ENCODE measurements at places on chromosomes 6 and 20.

DNA sequence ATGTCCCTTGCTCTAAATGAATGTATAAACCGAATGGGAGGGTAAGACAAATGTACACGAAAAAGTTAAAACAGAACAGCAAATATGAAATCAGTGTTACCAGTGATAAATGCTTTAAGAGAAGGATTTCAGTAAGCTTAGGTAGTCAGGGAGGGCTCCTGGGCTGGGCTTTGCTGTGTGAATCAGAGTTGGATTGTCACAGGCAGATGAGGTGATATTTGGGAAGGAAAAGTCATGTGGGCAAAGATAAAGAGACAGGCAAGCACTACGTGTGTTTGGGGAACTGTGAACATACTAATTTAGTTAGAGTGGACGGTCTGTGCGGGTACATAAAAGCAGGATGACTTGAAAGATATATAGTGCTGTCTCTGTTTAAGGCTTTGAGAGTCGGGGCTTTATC lies 114.8 kb downstream of the CRYBG1 start:
- DNase-seq = no peak

GRCh38 chr6:38391206-38391605 lies 248.5 kb downstream of the BTBD9 start:
- no peak for DNase-seq

DNA sequence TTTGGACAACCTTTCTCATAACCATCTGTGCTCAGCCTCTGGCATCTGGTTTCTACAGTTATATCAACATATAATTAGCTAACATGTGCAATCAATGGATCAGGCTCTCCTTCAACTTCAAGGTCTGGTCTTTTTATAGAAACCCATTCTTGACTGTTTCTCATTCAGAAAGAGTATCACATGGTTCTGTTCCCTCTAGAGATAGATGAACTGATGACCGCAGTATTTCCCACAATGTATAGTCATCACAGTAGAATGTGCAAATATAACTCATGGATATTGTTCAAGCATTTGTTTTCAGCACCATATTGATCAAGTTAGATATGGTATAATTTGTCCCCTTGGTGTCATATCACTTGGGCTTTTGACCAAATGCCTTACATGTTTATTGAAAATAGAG lies 656.2 kb downstream of the FRK start:
- DNase-seq = no peak

DNA sequence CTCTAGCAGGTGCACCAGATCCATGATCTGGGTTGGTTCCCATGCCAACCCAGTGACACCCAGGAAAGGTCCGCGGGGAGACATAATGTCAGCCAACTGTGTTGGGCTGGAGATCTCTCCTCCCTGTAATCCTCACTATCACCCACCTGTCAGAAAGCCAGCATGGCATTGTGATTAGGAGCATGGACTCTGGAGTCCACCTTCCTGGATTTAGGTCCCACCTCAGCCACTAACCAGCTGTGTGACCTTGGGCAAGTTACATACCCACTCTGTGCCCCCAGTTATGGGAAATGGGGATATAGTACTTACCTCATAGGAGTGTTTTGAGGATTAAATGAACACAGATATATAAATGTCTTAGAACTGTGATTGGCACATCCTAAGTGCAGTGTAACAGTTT lies 97.9 kb downstream of the ZDHHC14 start:
- no peak for DNase-seq

GRCh38 chr6:158029668-158030230 lies 48.1 kb downstream of the SYNJ2 start:
- no peak for DNase-seq

GRCh38 chr6:157946865-157947532 lies 34.7 kb upstream of the SYNJ2 start:
- no peak for DNase-seq

GRCh38 chr6:76552268-76552667 lies 479.8 kb upstream of the IMPG1 start:
- DNase-seq = no peak

DNA sequence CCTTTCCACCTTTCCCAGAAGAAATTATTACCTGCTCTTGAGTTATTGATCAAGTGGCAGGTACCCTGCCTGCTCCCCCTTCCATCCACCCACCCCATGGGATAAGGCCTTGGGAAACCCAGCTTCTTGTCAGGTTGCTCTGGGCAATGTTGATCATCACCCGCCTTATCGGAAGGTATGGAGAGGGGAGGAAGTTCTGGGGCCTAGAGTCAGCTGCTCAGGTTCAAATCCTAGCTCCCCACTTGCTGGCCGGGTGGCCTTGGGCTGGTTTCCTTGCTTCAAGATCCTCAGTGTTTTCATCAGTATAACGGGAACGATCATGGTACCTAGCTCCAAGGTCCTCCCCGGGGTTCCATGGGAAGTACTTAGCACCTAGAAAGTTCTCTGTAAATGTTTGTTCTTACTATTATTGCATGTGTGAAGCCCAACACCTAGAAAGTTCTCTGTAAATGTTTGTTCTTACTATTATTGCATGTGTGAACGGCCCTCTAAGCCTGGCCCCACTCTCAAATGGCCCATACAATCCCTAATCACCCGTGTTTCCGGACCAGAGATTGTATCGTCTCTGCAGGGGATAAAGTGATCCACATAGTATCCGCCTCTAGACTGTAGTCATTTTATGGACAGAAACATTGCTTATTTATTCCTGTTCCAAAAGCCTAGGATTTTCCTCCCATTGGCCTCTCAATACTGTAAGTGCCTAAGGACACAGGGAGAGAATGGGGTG lies 1.1 kb upstream of the PREX1 start:
- no peak for DNase-seq

GRCh38 chr6:49543087-49543858 lies 7.2 kb upstream of the C6orf141 start:
- no peak for DNase-seq

DNA sequence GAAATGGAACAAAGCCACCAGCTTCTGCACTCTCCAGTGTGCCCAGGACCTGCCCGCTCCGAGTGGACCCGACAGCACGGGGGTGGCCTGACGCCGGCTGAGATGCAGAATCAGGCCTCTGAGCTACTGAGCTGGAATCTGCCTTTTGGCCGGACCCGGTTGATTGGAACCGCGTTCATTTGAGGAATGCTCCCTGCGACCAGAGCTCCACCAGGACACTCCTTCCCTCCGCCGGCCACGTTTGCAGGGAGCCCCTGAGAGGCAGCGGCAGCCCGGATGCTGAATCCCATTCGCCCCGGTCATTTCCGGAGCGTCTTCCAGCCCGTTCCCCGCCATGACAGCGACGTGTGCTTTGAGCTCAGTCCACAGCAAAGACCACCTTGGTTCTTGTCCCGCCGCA lies 392.7 kb downstream of the THBS2 start:
- no peak for DNase-seq

DNA sequence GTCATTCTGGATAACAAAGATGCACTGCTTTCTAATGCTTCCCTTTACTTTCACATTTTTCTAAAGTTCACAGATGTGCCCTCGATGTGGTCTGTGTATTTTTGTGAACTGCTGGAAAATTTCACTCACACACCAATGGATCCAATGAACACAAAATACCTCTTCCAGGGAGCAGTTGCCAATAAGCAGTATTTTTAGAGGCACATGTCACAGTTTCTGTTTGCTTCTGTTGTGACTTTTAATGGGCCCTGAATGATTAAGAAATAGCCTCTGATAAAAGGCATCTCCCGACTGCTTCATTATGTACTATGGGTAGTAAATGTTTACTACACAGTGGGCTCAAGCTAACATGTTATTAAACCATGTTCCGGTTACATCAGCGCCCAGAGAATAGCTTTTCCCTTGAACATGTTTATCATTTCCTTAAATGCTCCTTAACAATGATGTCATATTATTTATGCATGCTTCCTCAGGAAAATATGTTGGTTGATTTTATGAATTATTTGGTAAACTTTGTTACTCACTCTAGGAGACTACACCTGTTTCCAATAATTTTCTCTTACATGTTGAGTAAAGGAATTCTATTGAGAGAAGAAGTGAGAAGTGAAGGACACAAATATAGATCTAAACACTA lies 188.0 kb downstream of the KCNQ5 start:
- no peak for DNase-seq

DNA sequence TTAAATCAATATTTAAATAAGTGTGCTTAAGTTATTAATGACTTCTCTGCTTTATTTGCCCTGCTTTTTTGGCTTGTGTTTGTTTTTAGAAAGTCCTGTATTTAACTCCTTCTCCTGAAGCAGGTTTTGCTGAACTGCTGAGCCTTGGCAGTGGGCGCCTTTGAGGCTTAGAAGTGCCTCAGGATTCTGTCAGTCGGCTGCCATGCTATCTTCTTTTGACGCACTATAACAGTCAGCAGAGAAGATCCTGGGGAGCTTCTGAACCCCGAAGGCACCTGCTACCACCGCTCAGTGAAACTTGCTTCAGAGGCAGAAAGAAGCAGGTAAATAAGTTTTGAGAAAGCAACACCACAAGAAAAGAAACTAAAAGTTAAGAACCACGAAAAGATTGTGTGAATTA lies 22.4 kb downstream of the PCMT1 start:
- no peak for DNase-seq

DNA sequence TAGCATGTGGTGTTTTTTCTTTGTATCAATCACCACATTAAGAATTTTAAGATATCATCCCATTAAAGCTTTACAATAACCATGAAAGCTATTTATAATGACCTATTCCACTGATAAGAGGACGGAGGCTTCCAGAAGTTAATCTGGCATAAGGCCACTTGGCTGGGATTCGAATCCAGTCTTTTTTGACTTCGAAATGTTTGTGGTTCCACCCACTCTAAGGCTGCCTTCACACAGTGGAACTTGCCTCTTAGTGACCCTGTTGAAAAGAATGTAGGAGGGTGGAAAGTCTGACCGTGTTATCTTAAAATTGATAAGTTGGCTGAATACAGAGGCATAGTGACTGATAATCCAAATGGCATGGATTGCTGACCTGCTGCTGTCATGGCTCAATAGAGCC lies 959.7 kb downstream of the KIF16B start:
- no peak for DNase-seq

DNA sequence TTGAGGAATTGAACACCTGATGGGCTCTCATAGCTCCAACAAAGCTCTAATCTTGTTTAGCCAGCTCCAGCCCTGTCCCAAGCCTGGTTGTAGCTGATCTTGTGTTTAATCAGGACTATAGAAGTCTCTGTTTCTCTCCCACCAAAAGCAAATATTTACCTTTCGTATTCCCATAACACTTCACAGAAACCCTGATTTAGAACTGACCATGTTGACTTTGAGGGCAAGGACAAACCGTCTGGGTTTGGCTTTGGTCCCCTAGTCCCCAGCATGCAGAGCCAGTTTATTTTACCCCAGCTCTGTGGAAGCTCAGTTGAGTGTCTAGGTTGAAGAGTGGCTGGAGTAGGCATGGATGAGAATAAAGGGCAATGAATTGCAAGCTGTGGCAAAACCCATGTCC lies 18.0 kb upstream of the SIM1 start:
- no peak for DNase-seq

DNA sequence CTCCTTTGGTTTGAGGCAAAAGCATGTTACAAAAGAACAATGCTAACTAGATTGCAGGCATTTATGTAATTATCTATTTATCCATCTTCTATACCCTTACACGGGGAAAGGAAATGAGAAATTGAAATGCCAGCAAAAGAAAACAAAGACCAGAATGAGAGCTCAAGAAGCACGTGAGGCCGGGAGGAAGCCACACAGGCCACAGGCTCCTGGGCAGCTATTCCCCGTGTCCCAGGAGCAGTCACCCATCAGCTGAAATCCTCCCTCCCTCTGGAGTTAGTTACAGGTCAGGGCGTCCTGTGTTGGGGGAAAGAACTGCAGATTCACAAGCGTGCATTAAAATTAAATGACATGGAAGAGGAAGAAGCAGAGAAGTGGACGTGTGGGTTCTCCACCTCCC lies 64.7 kb upstream of the RPS6KA2 start:
- no peak for DNase-seq

- DNase-seq = no peak
These were observed 9.8 kb upstream of the TLDC2 start for GRCh38 chr20:36866164-36866563.

DNA sequence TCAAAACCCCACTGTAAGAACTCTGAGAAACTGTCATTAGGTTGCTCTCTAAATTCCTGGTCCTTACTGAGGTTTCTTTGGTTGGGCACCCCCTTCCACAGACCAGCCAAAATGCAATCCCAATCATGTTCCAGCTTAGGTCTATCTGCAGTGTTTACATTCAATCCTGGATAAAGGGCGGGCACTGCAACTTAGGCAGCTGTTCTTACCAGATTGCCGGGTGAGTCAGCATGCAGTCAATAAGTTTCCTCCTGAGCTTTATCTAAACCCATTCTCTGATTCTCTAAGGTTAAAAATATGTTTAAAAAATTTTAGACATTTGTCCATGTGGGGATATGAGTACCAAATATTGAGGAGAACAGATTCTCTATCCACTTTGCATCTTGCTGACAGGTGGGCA lies 197.8 kb downstream of the HAO1 start:
- no peak for DNase-seq

DNA sequence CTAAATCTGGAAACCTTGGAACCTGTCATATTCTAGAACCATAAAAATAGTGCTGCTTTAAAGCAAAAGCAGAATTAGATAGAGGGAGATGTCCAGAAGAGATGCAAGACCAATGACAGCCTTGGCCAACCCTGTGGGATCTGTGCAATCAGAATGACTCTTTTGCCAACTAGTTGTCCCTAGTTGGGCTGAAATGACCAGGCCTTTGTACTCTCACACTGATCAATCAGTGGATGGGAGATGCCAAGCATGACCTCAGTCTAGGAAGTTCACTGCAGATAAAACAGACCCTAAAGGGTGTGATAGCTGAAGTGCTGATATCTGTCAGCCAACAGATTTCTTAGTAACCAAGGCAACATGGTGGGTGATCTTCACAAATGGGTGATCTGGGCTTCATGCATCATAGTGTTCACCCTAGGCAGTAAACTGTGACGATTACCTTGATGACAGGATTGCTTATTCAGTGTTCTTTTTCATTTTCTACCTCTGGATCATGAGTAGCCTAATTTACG lies 52.1 kb downstream of the BCKDHB start:
- no peak for DNase-seq

GRCh38 chr20:54560357-54560756 lies 85.0 kb downstream of the DOK5 start:
- DNase-seq = no peak

- peak; percentile 75 for DNase-seq
These were observed 66.7 kb downstream of the RPP21 start for GRCh38 chr6:30411515-30412207.

All from activated T-cell treated with anti-CD3 and anti-CD28 coated beads, Interleukin-2, amount 50 U/mL, for 48 hours (primary cell).